OCI-M1 (cell line): ENCODE measurements at places on chromosomes 2 and 18.
A peak's percentile ranks its signal among the peaks of the same experiment; 100 is the strongest.

GRCh38 chr18:9823805-9824473, 61.8 kb upstream of the TXNDC2 start:
- peak; percentile 80 for DNase-seq

DNA sequence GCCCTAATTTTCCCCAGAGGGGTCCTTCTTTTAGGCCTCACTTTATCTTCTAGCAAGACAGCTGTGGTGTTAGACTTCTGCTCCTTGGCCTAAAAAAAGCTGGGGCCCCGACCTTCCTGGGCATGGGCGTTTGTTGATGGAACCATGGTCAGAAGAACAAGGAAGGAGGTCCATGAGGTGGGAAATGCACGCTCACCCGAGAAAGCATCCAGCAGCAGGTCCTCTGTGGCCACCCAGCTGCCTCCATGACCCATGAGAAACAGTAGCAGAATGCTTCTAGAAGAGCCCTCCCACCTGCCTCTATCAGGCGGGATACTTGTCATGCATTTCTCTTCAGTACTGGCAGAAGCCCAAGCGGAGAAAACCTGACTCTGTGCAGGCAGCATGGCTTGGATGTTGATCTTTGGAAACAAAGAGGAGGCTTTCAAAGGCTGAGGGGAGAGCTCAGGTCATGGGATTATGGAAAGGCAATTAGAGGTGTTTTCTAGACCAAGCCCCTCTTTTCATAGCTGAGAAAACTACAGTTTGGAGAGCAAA, 249.1 kb downstream of the FAM210A start:
- DNase-seq: no peak

DNA sequence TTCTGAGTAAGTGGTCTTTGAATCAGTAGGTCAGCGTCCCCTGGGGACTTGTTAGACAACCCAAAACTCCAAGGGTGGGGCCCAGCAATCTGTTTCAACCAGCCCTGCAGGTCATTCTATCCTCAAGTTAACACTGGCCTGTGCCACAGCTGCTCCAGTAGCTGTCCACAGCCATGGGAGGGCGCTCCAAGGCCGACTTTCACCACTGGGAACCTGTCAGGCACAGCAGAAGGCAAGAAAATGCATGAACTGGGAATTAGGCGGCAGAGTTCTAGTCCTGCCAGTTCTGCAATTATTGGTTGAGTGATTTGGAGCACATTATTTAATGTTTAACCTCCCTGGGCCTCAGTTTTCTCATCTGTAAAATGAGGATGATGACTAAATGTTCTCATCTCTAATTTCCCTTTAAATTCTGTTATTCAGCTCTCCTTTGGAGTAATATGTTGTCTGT, 17.4 kb upstream of the MRPL33 start:
- DNase-seq: peak; percentile 89

DNA sequence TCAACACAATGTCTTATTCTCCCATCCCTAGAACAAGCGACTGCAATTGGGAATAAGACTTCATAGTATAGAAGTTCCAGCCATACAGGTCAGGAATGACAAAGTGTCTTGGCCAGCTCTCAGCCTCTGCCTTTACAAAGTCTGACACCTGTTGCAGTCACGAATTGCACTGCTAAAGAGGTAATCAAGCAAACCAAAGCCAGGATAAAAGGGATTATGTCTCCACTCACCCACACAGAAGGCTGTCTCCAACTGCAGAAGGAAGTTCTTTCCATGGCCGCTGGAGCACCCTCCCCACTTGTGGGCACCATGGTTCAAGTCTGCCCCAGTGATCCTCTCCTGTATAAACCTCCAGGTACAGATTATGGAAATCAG, 114.8 kb upstream of the PKDCC start:
- DNase-seq: peak; percentile 9

- peak; percentile 86 for DNase-seq
Measured at GRCh38 chr18:33146014-33146413, 294.5 kb downstream of the CCDC178 start.

GRCh38 chr2:159010340-159010739, 41.9 kb downstream of the TANC1 start:
- no peak for DNase-seq

GRCh38 chr2:105640246-105640645, 104.5 kb upstream of the NCK2 start:
- peak; percentile 38 for DNase-seq

DNA sequence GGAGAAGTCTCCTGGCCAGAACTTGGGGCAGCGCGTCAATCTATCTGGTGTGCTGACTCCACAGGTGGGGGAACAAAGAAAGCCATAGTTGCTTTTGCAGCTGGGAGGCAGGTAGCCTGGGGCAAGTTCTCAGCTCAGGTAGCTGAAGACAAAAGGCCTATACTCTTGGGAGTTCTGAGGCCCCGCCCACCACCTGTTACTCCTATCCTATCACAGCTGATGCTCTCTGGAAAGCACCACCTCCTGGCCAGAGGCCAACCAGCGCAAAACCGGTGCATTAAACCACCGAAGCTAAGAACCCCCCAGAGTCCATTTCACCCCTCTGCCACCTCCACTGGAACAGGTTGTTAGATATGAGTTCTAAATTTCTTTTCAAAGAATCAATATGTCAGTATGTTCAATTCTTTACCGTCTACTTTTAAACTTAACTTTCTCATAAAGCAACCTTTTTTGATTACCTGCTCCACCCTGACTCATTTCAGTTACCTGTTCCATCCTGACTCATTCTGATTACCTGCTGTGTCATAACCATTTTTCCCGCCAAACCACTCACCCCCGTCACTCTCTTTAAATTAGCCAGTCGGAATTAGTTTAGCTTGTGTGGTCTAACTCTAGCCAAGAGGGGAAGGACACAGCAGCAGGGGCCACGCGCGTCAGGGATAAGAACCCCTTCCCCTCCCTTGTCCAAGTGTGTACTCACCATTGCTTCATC, 43.4 kb downstream of the UPP2 start:
- DNase-seq: no peak

DNA sequence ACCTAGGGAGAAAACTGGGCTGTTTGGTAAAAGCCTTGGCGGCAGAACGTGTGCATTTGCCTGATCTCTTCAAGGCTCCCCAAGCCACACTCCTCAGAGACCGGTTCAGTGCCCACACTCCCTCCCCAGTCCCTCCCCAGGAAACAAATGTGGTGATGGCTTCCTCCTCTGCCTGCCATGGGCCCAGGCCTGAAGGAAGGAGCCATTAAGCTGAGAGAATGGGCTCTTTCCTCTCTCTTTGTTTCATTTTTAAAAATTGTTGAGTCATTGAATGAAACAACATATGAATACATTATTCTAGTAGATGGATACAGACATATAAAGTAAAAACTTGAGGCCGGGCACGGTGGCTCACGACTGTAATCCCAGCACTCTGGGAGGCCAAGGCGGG, 50.6 kb upstream of the YWHAQ start:
- DNase-seq: peak; percentile 20

DNA sequence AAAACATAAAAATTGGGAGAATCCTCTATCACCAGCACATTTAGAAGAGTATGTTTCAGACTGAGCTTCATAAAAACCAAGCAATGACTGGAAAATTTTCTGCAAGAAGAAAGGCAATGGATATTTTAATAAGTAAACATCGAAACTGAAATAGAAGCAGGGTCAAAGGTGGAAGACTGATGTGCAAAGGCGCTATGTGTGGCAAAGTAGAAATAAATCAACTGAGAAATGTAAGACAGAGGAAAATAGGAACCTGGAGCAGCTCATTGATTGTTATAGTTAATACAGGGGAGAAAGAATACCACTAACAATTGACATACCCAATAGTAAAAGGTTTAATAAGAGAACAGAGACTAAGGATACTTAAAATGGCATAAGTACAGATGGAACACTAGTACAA, 818.4 kb downstream of the SOCS6 start:
- DNase-seq: no peak

- no peak for DNase-seq
Measured at GRCh38 chr2:70514612-70515055, 39.0 kb downstream of the TGFA start.

GRCh38 chr2:44358503-44358902, 2.8 kb downstream of the PREPL start:
- DNase-seq: peak; percentile 13

- DNase-seq: no peak
Measured at GRCh38 chr2:217794133-217794986, 208.4 kb downstream of the TNS1 start.

DNA sequence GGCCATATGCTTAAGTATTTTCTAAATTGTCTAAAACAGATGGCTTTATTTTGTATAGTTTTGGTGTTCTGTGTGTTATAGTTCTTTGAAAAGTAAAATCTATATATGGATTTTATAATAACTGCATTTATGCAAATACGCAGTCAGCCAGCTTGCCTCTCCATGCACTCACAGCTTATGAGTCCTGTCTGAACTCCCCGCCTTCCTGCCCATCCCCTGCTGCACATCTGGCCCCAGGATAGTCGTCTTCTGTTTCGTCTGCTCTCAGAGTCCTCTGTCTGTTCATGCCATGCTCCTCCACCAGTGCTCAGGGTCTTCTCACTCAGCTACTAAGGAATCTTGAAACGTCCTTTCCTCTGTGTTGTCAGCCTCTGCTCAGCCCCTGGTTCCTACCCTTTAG, 28.2 kb upstream of the ANKRD62 start:
- no peak for DNase-seq

DNA sequence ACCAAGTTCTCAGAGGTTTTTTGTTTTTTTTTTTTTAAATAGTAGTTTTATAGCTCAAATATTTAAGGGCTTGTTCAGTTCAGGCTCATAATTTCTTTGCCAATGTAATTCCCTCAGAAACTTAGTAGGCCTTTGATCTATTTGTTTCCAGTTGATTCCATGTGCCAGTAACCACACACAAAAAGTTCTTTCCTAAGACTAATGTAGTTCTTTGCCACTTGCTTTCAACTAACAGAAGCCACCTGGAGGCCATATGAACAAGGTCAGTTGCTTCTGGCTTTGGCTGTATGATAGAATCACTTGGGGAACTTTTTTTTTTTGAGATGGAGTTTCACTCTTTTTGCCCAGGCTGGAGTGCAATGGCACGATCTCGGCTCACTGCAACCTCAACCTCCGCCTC, 100.7 kb downstream of the DTNB start:
- no peak for DNase-seq

GRCh38 chr2:96860065-96861029, 2.5 kb upstream of the ANKRD39 start:
- peak; percentile 16 for DNase-seq

GRCh38 chr2:165594935-165595255, 125.4 kb downstream of the CSRNP3 start:
- DNase-seq: peak; percentile 64

- peak; percentile 70 for DNase-seq
Measured at GRCh38 chr2:240437861-240438809, 2.7 kb downstream of the GPC1 start.

GRCh38 chr18:23237524-23238151, 102.4 kb downstream of the CABLES1 start:
- DNase-seq: peak; percentile 46

DNA sequence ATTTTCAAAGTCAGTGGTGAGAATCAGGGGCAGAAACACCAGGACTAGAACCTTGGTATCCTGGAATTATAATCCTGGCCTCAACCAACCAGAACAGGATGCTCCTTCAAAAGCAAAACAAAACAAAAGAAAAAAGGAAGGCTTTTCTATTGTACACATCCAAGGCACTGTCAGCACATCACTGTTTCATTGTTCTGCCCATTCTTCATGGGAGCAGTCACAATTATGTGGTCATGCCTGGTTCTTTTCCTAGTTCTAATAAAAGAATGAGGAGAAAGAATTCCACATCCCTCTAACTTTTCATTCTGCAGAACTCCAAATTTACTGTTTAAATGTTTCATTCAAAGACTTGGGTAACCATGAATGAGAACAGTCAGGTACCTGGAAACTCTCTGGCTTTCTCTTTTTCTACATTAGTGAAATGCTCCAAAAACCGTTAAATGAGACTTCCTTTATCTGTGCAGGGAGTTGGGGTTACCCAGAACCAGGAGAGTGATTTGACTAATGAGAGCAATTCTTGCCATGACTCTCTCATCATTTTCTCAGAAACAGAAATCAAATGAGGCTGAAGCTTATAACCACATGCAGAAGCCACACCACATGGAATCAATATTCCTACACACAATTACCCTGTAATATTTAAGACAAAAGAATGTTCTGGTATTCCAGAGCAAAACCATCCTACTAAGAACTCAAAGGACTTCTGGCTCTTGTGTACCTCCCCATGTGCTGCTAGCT, 110.9 kb upstream of the CCDC150 start:
- DNase-seq: no peak

DNA sequence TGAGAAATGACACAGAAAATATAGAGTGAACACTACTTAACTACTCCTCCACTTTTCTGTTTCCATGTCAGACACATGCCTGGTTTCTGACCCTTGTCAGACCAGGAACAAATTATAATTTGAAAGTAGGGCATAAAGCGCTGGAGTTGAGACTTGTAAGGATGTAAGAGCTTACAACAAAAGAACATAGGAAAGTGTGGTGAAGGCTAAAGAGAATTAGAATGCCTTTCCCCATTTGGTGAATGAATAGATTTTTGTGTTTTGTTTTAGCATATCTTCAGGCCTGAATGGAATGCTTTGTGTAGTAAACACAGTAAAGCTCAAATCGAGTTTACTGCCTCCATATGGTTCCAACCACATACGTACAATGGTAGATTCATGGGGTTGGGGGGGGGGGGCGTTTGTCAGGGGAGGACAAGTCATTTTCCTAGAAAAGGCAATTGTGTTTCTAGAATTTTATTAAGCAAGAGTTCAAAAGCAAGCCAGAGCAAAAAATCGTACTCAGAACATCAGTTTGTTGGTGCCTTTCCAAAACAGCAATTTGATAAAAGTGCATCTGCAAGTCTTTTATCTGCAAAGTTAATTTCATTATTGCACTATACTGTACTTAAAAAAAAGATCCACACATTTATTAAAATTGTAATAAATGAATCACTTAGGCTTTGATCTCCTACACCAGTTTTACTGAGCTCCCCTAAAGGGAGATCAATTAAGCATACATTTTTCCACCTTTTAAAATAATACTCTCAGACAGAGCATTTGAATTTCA, 30.9 kb downstream of the NRXN1 start:
- peak; percentile 66 for DNase-seq

- DNase-seq: no peak
Measured at GRCh38 chr2:143719406-143719805, 590.2 kb downstream of the ARHGAP15 start.

DNA sequence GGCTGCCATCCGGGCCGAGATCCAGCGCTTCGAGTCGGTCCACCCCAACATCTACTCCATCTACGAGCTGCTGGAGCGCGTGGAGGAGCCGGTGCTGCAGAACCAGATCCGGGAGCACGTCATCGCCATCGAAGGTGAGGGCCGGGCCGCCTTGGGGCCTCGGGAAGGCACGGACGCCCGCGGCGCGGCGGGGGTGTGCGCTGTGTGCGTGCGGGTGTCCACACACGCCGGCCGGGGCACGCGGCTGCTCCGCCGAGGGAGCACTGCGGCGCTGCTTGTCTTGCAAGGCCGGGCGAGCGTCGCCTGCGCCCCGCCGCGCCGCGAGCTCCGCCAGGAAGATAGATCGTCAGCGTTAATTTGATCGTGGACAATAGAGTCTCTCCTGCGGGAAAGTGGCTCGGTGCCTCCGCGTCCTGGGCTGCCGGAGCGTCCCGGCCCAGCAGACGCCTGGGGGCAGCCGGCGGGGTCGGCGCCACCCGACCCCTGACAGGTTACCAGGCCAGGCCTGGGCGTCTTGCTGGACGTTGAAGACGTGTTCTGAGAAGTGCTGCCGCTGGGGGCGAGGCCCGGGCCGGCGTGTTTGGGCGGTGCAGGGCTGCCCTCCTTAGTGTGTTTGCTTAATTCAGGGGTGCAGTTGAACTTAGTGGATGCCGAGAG, 1.0 kb downstream of the AGAP1 start:
- peak; percentile 78 for DNase-seq
